ENCODE measurements at places on chromosomes 11 and 22.

DNA sequence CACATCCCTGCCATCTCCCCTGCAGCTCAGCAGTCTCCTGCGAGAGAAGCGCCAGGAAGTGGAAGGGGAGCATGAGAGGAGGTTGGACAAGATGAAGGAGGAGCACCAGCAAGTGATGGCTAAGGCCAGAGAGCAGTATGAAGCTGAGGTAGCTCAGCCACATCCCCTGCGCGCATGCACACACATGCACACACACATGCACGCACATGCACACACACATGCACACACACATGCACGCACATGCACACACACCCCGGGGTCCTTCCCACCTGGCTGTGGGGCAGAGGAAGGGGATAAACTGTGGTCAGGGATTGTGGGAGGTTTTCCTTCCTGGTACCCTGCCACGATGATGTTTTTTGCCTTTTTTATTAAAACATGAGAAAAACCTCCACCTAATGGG is 65.3 kb downstream of the CEP164 start:
- DNase-seq: no peak

- DNase-seq: no peak
These were observed 125.7 kb downstream of the TENM4 start for GRCh38 chr11:79314906-79315689.

DNA sequence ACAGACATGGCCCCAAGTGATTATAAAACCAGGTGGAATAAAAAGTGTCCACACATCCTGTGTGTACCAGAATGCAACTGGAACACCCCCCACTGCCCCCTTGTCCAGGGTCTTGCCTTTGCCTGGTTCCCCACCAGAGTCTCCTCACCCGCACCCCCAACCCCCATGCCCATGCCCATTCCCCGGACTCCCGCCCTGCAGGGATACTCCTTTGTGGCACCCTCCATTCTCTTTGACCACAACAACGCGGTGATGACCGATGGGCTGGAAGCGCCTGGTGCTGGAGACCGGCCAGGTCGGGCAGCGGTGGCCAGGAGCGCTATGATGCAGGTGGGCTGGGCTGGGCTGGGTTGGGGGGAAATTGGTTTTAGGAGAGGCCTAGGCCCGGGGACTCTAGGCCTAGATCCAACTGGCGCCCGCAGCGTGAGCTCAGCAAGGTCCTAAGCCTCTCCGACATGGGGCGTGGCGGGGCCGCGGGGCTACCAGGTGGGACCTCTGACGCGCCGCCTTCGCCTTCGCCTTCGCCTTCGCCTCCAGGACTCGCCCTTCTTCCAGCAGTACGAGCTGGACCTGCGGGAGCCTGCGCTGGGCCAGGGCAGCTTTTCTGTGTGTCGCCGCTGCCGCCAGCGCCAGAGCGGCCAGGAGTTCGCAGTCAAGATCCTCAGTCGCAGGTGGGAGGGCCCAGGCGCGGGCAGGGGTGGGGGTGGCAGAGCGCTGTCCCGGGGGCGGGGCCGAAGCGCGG is 9.1 kb downstream of the RPS6KA4 start:
- DNase-seq: no peak

- DNase-seq: no peak
These were observed 12.9 kb upstream of the SH3BP1 start for GRCh38 chr22:37626556-37627075.

GRCh38 chr11:32581556-32581955 is 2.1 kb upstream of the EIF3M start:
- no peak for DNase-seq

DNA sequence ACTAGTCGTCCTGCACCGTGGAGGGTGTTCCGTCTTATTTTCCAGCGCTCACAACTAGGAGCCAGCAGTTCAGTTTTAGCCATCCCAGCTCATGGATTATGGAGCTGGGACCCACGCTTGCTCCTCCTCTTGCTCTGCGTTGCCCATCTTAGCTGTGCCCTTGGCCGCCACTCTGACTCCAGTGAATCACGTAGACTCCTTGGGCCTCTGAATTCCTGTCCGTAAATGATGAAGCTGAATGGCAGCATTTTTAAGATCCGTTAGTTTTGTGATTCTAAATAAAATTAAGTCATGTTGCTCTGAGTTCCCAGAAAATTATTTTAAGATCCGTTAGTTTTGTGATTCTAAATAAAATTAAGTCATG is 23.8 kb downstream of the BCR start:
- no peak for DNase-seq

- no peak for DNase-seq
These were observed 26.5 kb upstream of the MUC5AC start for GRCh38 chr11:1131033-1131911.

DNA sequence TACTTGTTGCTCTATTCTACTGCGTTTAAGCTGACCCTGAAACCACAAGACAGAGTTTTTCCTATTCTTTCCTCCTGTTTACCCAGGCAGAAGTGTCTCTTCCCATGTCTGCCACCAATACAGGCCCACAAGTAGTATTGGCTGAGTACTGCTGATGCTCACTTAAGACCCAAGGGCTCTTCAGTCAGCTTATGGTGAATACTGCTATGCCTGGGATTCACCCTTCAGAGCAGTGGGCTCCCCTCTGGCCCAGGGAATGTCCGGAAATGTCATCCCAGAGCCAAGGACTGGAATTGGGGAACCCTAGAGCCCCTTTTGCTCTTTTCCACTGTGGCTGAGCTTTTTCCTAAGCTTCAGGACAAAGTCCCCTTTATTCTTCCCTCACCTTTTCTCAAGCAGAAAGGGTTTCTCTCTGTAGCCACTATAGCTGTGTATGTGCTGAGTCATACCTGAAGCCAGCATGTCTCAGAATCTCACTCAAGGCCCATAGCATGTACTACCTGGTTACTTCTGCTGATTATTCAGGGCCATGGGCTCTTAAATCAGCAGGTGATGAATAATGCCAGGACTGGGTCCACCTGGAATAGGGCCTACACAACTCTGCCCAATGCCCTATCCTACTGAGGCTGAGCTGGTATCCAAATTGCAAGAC is 745.8 kb upstream of the ANO5 start:
- DNase-seq: no peak

GRCh38 chr11:122706291-122707088 is 51.0 kb downstream of the UBASH3B start:
- no peak for DNase-seq

- DNase-seq: no peak
These were observed 43.7 kb downstream of the WNT11 start for GRCh38 chr11:76162336-76163288.

GRCh38 chr11:112106070-112106469 is 19.4 kb downstream of the SDHD start:
- DNase-seq: no peak

GRCh38 chr11:88402192-88402715 is 64.7 kb upstream of the CTSC start:
- no peak for DNase-seq

GRCh38 chr22:37802310-37803194 is 5.2 kb upstream of the GCAT start:
- no peak for DNase-seq

GRCh38 chr11:124108156-124108555 is 7.1 kb upstream of the VWA5A start:
- DNase-seq: no peak
